ENCODE measurements at places on chromosomes 6 and 20. TPM values are rescaled to one million over a fixed set of nuclear protein-coding genes. Genes with fewer than 3 reads are reported as not detected.
A peak's percentile ranks its signal among the peaks of the same experiment; 100 is the strongest.

The DEF6 gene
- total RNA-seq, result 20.9 TPM

DNA sequence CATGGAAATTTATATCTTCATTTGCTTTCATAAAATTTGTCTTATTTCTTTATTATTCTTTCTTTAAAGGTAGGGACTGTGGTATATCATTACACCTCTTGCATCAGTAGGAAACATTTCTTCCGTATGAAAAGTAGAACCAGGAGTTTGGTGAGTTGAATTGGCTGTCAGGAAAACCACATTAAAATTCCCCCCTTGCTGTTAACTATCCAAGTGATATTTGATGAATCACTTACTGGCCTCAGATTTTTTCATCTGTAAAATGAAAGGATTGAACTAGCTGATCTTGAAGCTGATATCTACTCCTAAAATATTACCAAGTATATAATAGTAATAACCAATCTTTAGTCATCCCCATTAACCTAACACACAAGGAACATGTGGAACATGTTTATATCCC lies 460.9 kb downstream of the GJA1 start:
- no peaks in the 10 kb centered on the region for H3K4me1 ChIP-seq
- H3K36me3 ChIP-seq, result no peaks in the 10 kb centered on the region
- no peaks in the 10 kb centered on the region for H3K27me3 ChIP-seq
- no peak overlapping the region for H3K27ac ChIP-seq

GRCh38 chr6:159181914-159182313 lies 12.7 kb downstream of the FNDC1 start:
- H3K27me3 ChIP-seq, result no peaks in the 10 kb centered on the region
- no peak overlapping the region for H3K4me3 ChIP-seq
- no peaks in the 10 kb centered on the region for H3K4me1 ChIP-seq
- no peak overlapping the region for H3K27ac ChIP-seq
- DNase-seq, result no peak

DNA sequence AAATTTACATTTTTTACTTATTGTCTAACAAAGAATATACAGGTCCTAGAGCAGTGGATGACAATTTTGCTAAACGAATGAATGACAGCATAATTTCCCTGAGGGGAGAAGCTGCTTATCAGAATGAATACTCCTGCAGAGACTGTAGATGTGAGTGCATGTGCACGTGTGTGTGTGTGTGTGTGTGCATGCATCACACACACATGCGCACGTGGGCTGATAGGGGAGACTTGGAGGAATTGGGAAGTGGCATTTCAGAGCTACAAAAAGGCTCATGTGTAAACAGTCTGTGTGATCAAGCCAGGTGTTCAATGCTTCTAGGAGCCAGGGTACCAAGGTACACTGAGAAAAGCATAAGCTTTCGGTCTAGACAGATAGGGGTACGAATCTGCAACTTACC lies 93.5 kb upstream of the SASH1 start:
- no peaks in the 10 kb centered on the region for H3K27me3 ChIP-seq
- no peak for DNase-seq
- no peaks in the 10 kb centered on the region for H3K36me3 ChIP-seq
- no peak overlapping the region for H3K4me3 ChIP-seq
- H3K4me1 ChIP-seq, result peaks cover 37% of the 10 kb centered on the region

- no peaks in the 10 kb centered on the region for H3K4me1 ChIP-seq
- no peak overlapping the region for H3K4me3 ChIP-seq
- H3K36me3 ChIP-seq, result no peaks in the 10 kb centered on the region
- H3K27ac ChIP-seq, result no peak overlapping the region
- H3K27me3 ChIP-seq, result no peaks in the 10 kb centered on the region
- DNase-seq, result no peak
Observed at GRCh38 chr6:360764-361373, 30.7 kb upstream of the IRF4 start.

DNA sequence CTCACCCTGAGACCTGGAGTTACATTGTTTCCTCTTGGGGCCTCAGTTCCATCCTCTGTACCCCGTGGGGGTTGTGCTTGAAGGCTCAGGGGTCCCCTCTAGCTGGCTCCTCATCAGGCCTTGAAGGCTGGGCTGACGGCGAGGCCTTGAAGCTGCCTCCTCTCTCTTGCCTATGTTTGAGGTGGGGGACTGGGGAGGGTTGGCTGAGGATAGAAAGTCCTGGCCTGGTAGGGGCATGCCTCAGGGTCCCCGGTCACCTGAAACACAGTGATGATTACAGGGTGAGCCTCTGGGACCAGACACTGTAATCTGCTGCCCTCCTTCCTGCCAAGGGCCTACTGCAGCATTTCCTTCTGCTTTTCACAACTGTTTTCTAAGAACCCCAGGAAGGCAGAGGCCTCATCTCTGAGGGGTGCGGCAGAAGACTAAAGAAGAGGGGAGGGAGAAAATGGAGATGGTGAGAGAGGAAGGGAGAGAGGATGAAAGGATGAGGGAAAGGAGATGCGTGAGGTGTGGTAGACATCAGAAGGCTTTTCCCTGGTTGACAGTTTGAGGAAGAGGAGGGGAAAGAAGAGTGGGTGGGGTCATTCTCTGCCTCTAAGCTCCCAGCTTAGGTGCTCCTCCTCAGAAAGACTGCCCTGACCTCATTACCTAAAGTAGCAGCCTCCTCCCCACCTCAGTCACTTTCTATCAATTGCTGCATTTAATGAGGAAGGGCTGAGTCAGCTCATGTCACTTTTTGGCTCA lies 29.7 kb downstream of the VEGFA start:
- H3K4me1 ChIP-seq, result no peaks in the 10 kb centered on the region
- H3K4me3 ChIP-seq, result no peak overlapping the region
- no peaks in the 10 kb centered on the region for H3K27me3 ChIP-seq

- H3K27ac ChIP-seq, result no peak overlapping the region
- no peaks in the 10 kb centered on the region for H3K27me3 ChIP-seq
- no peak for DNase-seq
- H3K4me1 ChIP-seq, result no peaks in the 10 kb centered on the region
- no peaks in the 10 kb centered on the region for H3K36me3 ChIP-seq
- H3K4me3 ChIP-seq, result no peak overlapping the region
Observed at GRCh38 chr6:152583888-152584287, 53.3 kb downstream of the SYNE1 start.

- no peaks in the 10 kb centered on the region for H3K27me3 ChIP-seq
- DNase-seq, result peak; percentile 9
- H3K4me3 ChIP-seq, result no peak overlapping the region
- no peaks in the 10 kb centered on the region for H3K4me1 ChIP-seq
- H3K27ac ChIP-seq, result no peak overlapping the region
Observed at GRCh38 chr20:59806578-59806975, 126.9 kb downstream of the SYCP2 start.

- no peak for DNase-seq
- H3K27me3 ChIP-seq, result no peaks in the 10 kb centered on the region
- H3K4me1 ChIP-seq, result peaks cover 3% of the 10 kb centered on the region
- no peaks in the 10 kb centered on the region for H3K36me3 ChIP-seq
- no peak overlapping the region for H3K4me3 ChIP-seq
Observed at GRCh38 chr20:50037575-50037974, 54.8 kb downstream of the SNAI1 start.

DNA sequence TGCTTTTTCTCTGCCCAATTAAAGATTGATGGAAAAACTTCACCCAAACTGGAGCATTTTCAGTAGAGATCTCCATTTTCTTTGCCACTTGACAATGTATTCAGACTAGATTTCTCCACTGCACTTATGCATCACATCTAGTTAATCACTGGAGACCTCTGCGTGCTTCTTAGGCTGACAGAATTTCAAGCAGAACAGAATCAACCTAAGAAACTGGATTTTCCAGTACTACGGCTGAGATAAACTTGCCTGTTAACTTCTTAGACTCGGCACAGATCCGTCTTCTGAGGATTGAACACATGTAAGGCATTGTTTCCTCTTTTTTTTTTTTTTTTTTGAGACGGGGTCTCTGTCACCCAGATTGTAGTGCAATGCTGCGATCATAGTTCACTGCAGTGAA lies 139.2 kb downstream of the LRRC1 start:
- no peak overlapping the region for H3K27ac ChIP-seq
- H3K4me1 ChIP-seq, result no peaks in the 10 kb centered on the region
- DNase-seq, result no peak
- no peaks in the 10 kb centered on the region for H3K27me3 ChIP-seq
- no peak overlapping the region for H3K4me3 ChIP-seq

DNA sequence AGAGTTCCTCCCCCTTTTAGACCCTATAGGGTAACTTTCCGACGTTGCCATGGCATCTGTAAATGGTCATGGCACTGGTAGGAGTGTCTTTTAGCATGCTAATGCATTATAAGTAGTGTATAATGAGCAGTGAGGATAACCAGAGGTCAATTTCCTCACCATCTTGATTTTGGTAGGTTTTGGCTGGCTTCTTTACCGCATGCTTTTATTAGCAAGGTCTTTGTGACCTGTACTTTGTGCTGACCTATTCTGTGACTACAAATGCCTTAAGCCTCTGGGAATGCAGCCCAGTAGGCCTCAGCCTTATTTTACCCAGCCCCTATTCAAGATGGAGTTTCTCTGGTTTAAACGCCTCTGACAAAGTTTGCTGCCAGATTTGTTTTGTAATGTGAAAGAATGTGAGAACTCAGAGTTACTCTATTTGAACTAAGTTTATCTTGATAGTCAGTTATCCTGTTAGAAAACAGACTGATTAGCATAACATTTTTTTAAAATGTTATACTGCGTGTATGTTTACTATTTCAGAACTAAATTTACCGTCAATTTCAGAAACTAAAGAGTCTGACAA lies 111.3 kb upstream of the PRSS16 start:
- no peak for DNase-seq
- H3K27ac ChIP-seq, result no peak overlapping the region
- H3K4me1 ChIP-seq, result no peaks in the 10 kb centered on the region

GRCh38 chr20:42191140-42191860 lies 573.1 kb upstream of the CHD6 start:
- no peaks in the 10 kb centered on the region for H3K27me3 ChIP-seq
- DNase-seq, result no peak
- H3K27ac ChIP-seq, result no peak overlapping the region
- no peaks in the 10 kb centered on the region for H3K4me1 ChIP-seq
- H3K36me3 ChIP-seq, result no peaks in the 10 kb centered on the region

DNA sequence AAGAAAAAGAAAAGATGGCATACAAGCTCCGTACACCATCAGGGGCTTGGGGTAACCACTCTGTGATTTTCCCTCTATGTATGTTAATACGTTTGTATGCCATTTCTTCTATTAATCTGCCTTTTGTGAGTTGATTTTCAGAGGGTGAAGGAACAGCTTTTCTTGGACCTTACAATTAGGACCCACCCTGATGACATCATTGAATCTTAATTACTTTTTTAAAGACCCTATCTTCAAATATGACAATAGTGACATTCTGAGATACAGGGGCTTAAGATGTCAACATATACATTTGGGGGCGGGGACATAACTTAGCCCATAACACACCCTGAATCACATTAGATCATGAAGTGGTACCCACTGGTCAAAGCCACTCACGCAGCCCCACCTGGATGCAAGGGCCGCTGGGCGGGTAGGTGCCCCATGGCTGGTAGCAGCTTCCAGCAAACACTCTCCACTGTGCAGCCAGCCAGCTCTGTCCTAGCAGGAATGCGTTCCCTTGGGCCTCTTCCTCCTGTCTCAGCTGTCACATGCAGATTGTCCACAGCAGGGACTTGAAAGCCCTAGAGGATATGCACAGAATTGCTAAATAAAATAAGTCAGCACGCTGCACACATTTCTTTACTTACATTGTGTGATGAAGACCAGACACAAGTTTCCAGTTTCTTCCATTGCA lies 74.5 kb downstream of the FOXF2 start:
- DNase-seq, result no peak
- H3K36me3 ChIP-seq, result no peaks in the 10 kb centered on the region
- H3K4me1 ChIP-seq, result no peaks in the 10 kb centered on the region
- H3K27me3 ChIP-seq, result no peaks in the 10 kb centered on the region

DNA sequence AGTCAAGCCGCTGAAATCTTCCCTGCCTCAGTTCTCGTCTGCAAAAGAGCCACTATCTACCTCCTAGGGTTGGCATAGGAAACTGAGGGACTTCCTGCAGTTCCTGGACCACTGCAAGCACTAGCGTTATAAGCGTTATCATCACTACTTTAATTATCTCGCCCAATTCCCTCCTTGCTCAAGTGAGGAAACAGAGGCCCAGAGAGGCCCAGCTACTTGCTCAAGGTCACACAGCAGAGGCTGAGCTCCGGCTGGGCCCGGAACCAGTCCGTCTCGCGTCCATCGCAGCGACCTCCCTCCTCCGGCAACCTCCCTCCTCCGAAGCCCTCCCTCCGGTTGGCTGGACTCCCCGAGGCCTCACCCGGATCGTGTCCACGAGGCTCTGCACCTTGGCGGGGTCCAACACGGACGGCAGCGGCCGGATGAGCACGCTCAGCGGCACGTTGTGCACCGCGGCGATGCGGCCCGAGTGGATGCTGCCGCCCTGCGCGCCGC lies 338 bp downstream of the SRXN1 start:
- H3K27ac ChIP-seq, result peak overlapping the region; percentile 63
- H3K4me1 ChIP-seq, result peaks cover 14% of the 10 kb centered on the region
- H3K27me3 ChIP-seq, result no peaks in the 10 kb centered on the region
- H3K36me3 ChIP-seq, result no peaks in the 10 kb centered on the region
- DNase-seq, result peak; percentile 42

DNA sequence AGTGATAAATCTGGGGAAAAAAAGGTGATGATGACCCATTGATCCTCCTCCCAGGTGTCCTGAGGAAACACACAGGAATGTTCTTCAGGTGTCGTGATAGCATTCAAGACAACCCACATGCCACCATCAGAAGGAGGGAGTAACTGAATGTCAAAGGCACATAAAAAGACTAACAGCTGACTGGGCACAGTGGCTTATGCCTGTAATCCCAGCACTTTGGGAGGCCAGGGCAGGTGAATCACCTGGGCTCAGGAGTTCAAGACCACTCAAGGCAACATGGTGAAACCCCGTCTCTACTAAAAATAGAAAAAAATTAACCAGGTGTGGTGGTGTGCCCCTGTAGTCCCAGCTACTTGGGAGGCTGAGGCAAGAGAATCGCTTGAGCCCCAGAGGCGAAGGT lies 82.3 kb upstream of the CST7 start:
- H3K4me1 ChIP-seq, result peaks cover 10% of the 10 kb centered on the region
- no peak overlapping the region for H3K4me3 ChIP-seq
- DNase-seq, result no peak
- H3K27ac ChIP-seq, result no peak overlapping the region
- H3K27me3 ChIP-seq, result no peaks in the 10 kb centered on the region

GRCh38 chr6:125748406-125749172 lies 843 bp upstream of the HEY2 start:
- peak overlapping the region; percentile 83 for H3K27ac ChIP-seq
- H3K4me1 ChIP-seq, result peaks cover 6% of the 10 kb centered on the region
- no peak for DNase-seq
- H3K4me3 ChIP-seq, result peak overlapping the region; percentile 80
- no peaks in the 10 kb centered on the region for H3K36me3 ChIP-seq
- H3K27me3 ChIP-seq, result no peaks in the 10 kb centered on the region

DNA sequence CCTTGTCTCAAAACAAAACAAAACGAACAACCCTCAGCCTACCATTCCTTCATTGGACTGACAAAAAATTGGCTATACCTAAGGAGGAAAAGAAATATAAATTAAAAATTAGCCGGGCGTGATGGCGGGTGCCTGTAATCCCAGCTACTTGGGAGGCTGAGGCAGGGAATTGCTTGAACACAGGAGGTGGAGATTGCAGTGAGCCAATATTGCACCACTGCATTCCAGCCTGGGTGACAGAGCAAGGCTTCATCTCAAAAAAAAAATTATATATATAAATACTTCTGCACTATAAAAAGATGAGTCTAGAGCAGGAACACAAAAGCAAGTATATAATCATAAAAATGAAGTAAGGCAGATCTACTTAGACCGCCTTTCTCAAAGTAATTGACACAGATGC lies 109.8 kb downstream of the CRYBG1 start:
- no peak overlapping the region for H3K4me3 ChIP-seq
- H3K27me3 ChIP-seq, result no peaks in the 10 kb centered on the region
- H3K36me3 ChIP-seq, result no peaks in the 10 kb centered on the region

- H3K27ac ChIP-seq, result no peak overlapping the region
- H3K4me3 ChIP-seq, result no peak overlapping the region
- no peaks in the 10 kb centered on the region for H3K27me3 ChIP-seq
- H3K36me3 ChIP-seq, result no peaks in the 10 kb centered on the region
- H3K4me1 ChIP-seq, result no peaks in the 10 kb centered on the region
Observed at GRCh38 chr6:108156180-108156937, 9.5 kb upstream of the NR2E1 start.
